Left lobe of liver (tissue), 2 donors: ENCODE measurements at places on chromosomes 2 and 18. TPM values are rescaled to one million over a fixed set of nuclear protein-coding genes. Genes with fewer than 3 reads are reported as not detected.

DNA sequence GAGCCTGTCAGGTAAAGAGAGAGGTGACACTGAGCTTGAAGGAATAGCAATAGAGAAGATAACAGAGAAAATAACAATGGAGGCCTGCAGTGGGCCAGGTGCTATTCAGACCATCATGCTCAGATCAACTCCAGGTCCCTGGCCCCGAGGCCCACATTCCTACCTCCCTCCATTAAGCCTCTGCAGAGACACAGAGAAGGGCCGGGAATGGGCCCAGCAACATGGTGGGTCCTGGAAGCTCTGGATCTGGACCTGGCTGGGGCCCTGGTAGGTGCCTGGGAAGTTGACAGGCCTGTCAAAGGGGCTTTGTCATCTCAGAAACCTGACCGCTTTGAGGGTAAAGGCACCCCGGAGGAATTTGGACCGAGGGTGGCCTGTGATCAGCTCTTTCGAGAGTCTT lies 159.7 kb upstream of the GLI2 start:
- DNase-seq = no peak

GRCh38 chr2:7792031-7792651 lies 874.9 kb downstream of the RNF144A start:
- peak; percentile 85 for DNase-seq

DNA sequence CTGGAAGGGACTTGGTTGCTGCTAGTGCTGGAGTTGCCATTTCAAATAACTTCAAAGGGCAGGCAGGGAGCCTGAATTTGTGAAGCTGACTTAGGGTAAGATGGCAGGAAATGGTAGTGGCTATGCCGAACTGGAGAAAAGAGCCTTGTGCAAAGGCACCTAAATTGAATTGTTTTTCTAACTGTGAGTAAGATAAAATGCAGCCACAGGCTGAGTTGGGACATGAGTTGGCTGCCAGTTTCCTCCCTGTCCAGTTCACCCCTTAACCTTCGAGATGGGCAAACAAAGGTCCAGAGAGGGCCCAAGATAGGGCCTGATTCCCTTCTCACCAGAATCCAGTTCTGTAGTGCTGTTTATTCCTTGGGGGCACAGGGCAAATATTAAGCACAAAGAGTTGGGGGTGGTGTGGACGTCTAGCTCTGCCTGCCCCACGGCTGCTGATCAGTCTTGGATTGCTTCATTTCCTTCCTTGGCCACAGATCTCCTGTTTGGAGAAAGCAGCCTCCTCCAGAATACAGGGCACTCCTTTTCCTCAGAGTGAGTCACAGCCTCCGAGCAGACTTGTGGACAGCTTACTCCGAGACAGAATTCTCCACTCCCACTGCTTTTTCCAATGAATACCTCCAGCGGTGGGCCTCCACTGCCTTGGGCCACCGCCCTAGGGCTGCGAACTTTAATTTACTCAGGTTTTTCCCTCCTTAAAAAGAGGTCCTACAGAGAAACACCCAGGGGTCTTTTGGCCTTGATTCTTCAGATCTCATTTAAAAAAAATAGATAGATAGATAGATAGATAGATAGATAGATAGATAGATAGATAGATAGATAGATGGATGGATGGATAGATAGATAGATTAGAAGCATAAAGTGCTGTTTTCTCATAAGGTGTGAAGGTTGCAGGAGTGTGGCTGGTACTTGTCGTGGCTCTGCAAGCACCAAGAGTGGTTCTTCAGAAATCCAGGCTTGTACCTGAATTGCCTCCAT lies 18.4 kb upstream of the SLC20A1 start:
- no peak for DNase-seq

GRCh38 chr2:222778400-222778799 lies 82.4 kb upstream of the ACSL3 start:
- no peak for DNase-seq

DNA sequence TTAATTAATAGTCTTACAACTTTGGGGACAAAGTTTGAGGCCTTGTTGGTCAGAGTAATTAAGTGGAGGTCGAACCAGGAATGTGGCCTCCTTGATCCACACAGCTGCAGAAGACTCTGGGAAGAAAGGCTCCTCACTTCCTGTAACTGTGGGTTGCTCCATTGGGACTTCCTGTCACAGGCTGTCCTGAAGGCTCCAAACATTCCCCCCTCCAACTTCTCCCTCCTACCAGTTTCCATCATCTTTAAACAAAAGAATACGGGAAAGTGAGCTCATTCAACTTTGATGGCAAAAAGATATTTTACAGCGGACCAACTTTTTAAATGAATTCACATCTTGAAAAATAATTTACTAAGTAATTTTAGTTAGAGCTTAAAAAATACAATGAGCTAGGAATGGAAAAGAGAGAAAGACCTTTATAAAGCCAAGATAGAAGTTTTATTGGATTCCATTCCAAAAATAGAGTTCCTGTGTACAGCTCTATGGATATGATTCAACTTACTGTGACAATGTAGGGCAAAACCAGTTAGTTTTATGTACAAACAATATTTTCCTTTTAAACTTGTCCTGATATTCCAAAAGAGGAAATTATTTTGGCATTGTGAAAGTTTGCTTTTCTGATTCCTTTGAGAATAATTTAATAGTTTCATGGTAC lies 212.0 kb upstream of the NABP1 start:
- no peak for DNase-seq

DNA sequence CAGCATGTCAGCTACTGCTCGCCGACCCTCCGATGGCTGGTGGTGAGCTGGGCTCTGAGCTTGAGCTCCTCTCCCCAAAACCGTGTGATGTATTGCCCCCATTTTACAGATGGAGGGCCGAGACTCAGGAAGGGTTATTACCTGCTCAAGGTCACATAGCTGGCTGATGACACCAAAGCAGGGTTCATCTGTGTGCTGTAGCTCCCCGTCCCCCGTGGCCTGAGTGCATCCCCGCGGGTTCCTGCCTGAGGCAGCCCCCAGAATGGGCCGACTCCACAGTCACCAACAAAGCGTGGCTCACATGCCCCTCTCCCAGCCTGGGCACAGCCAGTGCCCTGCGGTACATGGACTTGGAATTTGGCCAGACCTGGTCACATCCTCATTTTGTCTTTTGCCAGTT lies 198.6 kb downstream of the TFCP2L1 start:
- no peak for DNase-seq

The MPP4 gene
- not detected for total RNA-seq

GRCh38 chr18:21865043-21865442 lies 124.5 kb downstream of the MIB1 start:
- DNase-seq = no peak

GRCh38 chr2:86044045-86044444 lies 61.6 kb downstream of the POLR1A start:
- no peak for DNase-seq

GRCh38 chr2:238128534-238129001 lies 9.9 kb upstream of the KLHL30 start:
- no peak for DNase-seq

DNA sequence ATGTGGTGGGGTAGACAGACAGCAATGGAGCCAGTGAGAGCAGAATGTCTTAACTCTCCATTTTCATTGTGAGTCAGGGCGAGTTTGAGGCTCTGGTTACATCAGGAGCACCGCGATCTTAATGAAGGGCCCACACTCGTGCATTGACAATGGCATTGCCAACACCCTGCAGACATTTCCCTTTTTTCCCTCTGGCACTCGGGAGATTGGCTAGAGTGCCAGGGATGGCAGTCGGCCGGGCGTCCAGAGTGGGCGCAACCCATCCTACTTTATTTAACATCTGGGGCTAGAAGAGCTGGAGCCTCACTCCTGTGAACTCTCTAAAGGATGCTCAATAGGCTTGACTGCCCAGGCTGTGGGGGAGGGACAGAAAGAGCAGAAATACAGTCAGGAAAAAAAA lies 9.7 kb downstream of the PROKR1 start:
- no peak for DNase-seq

DNA sequence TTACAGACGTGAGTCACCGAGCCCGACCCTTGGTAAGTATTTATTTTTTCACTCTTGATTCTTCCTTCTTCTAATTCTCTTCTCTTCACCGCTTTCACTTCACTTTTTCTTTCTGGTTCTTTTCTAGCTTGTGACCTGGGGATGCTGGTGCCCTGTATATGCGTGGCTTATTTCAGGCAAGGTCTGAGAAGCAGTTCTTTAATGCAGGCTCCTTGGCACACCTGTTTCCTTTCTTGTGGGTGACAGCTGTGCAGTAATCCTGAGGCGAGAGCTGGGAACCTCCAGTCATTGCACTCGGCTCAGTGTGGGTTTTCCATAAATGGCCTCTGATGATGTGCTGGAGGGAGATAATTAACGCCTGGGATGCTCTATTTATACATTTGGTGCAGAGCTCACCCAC lies 193.8 kb downstream of the TSN start:
- DNase-seq = no peak

GRCh38 chr2:11559786-11560155 lies 25.9 kb downstream of the GREB1 start:
- no peak for DNase-seq

The PSMA8 gene
- total RNA-seq = not detected

GRCh38 chr2:32732120-32732519 lies 104.3 kb downstream of the TTC27 start:
- DNase-seq = no peak

DNA sequence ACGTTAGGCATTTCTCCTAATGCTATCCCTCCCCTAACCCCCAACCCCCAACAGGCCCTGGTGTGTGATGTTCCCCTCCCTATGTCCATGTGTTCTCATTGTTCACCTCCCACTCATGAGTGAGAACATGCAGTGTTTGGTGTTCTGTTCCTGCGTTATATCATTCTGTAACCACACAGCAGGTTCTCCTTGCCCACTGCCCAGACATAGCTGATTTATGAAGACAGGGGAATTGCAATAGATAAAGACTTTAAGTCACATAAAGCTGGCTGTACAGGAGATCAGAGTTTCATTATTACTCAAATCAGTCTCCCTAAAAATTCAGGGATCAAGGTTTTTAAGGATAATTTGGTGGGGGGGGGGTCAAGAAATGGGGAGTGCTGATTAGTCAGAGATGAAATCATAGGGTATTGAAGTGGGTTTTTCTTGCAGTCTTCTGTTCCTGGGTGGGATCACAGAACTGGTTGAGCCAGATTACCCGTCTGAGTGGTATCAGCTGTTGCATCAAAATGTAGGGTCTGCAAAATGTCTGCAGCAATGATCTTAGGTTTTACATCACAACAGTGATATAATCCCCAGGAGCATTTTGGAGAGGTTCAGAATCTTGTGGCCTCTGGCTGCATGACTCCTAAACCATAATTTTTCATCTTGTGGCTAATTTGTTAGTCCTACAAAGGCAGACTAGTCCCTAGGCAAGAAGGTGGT lies 392.1 kb upstream of the KCNJ3 start:
- DNase-seq = no peak

- no peak for DNase-seq
Measured at GRCh38 chr2:200405599-200406298, 99.3 kb downstream of the SPATS2L start.

GRCh38 chr2:118747637-118748036 lies 99.8 kb downstream of the EN1 start:
- no peak for DNase-seq

DNA sequence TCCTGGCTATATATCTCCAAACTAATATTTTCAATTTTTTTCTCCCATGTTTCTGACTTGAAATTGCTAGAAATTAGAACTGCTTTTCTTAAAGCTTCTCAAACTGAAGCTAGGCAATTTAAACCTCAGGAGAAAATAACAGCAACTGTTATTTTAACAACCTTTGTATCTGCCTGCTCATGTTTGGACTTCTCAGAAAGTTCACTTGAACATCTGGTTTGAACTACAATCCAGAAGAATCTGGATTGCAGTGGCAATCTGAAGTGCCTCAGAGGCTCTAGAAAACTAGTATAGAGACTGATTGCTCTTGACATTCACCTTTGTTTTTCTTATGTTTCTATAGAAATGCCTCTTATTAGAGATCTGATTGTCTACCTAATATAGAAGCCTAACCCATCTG lies 64.1 kb downstream of the STAT4 start:
- DNase-seq = no peak

- DNase-seq = peak; percentile 58
Measured at GRCh38 chr2:75640621-75641121, 5.9 kb upstream of the MRPL19 start.

The EPB41L3 gene
- total RNA-seq = 4.0 TPM

The GCKR gene
- 142 TPM for total RNA-seq

- no peak for DNase-seq
Measured at GRCh38 chr18:63905361-63905760, 2.4 kb upstream of the SERPINB10 start.

DNA sequence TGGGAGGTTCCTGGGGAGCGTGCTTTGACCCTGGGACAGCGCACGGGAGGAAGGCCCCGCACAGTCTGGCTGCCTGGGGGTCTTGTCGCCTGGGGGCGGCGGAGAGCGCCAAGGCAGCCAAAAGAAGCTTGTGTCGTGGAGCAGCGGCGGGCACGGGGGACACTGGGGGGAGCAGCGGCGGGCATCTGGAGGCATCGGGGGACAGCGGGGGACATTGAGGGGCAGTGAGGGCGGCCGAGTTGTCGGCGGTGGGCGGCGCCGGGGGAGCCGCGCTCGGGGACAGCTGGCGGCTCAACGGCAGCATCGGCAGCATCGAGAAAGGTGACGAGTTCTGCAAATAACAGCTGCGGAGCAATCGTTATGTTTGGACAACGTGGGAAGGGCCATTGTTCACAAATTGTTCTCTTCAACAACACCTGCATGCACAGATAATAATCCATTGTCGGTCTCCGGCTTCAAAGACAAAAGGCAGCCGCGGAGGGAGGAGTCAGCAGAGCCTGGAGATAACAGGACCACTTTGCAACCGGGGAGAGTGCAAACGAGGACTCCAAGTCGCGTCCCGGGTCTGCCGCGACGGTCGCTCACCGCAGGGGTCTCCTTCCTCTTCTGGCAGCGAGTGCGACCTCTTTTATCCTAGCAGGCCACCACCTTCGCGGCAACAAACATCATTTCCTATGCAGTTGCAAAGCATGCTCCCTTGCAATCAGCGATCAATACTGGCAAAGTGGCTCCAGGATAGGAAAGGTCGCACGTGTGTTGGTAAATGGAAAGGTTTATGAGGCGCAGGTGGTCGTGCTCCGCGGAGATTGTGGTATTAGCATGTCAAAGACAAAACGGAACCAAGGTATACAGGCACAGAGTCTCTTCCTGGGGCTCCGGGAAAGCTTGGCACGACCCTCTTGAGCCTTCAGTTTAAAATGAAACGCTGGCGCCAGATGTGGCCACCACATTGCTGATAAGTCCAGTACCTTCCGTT lies 132.3 kb upstream of the DLX2 start:
- no peak for DNase-seq

DNA sequence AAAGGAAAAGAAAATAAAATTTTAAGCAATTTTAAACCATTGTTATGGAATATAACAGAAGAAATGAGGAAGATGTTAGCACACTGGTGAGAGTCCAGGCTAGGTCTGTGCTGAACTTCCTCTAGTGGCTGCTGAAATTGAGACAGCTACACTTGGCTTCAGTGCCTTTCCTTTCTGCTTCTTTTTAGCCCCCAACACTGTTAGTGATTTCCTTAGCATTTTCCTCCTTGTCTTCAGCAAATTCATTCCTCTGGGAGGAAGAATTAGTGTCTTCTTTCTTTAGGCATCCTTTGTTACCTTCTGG lies 47.6 kb downstream of the ITGAV start:
- no peak for DNase-seq

The FOXD4L1 gene
- total RNA-seq = 0.10 TPM

The EGR4 gene
- total RNA-seq = not detected

GRCh38 chr2:53508667-53509066 lies 258.9 kb upstream of the CHAC2 start:
- no peak for DNase-seq

GRCh38 chr18:55179425-55179824 lies 220.2 kb upstream of the CCDC68 start:
- no peak for DNase-seq

- DNase-seq = no peak
Measured at GRCh38 chr2:158486150-158486969, 29.6 kb downstream of the PKP4 start.

The TSN gene
- 24.0 TPM for total RNA-seq

- DNase-seq = no peak
Measured at GRCh38 chr2:85828725-85829124, 60.1 kb downstream of the ST3GAL5 start.
